Pulmonary artery endothelial cell (primary cell): ENCODE measurements at places on chromosomes 3 and 15. TPM values are rescaled to one million over a fixed set of nuclear protein-coding genes. Genes with fewer than 3 reads are reported as not detected.

The CCDC33 gene
- not detected in 2 replicates for total RNA-seq

The FBXO40 gene
- under 0.01 TPM in 1 of 2 replicates, not detected in the other for total RNA-seq

The NMD3 gene
- total RNA-seq = 125 and 139 TPM in 2 replicates

The UBAP1L gene
- total RNA-seq = 0.40 and 1.1 TPM in 2 replicates

The ECE2 gene
- not detected in 2 replicates for total RNA-seq

The PIK3R4 gene
- total RNA-seq = 35.4 and 37.7 TPM in 2 replicates

GRCh38 chr15:69677403-69677802 lies 224.8 kb downstream of the RPLP1 start:
- DNase-seq = no peak

- DNase-seq = peak; percentile 49
Measured at GRCh38 chr3:4744405-4745234, 234.6 kb upstream of the BHLHE40 start.

DNA sequence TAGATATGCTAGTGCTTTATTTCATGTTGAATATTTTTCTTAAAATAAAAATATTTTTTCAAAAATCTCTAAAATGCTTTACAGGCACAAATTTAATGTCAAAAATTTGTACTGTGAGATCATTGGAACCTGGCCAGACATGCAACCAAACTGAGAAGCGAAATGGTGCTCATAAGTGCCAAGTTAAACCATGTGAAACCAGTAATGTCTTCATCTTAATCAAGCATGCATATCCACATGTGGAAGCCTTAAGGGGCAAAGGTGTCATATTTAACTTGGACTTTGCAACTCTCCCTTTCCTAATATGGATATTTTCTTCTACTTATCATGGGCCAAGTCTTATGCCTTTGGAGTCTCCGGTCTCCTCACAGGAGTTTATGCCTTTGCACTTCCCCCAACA lies 208.9 kb upstream of the COL8A1 start:
- no peak for DNase-seq

DNA sequence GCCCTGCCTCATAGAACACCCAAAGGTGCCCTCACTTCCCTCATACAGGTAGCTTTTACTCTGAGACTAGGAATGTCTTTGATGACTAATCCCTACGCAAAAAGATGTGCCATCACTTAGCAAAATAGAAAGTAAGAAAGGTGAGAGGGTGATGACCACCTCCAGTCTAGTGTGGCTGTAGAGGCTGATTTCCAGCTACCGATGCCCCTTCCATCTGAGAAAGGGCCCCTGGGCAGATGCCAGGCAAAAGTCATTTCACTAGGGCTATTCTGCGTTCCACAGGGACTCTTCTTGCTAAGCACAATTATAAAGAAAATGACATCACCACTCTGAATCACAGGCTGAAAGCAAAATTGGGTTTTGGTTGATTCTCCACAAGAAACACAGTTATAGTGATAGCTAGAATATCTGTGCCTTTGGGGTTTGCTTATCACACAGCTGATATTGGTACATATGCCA lies 77.4 kb downstream of the RBPMS2 start:
- no peak for DNase-seq

GRCh38 chr15:68986322-68986721 lies 28.2 kb upstream of the NOX5 start:
- DNase-seq = no peak

DNA sequence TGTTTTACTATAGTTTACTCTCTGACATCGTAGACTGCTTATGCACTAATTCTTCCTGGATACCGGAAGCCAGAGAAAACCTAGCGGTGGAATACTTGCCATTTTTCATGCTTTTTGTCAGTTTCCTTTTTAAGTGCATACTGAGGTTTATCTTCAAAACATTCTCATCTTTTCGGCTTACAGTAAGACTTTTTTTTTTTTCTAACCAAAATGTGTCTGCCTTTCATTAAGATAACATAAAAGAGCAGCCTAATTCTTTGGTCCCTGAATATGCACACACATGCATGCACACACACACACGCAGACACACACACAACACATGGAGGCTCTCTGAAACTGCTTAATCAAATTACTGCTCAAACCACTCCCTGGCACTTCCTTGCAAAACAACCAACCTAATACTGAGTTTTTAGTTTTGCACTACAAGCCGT lies 1.3 kb downstream of the ZNF445 start:
- DNase-seq = no peak

GRCh38 chr15:90234096-90234988 lies at the start of gene GDPGP1:
TSS of gene GDPGP1 (plus strand) at chr15:90234209. CDS start at chr15:90240909, 6,700 bp downstream.
- DNase-seq = no peak

DNA sequence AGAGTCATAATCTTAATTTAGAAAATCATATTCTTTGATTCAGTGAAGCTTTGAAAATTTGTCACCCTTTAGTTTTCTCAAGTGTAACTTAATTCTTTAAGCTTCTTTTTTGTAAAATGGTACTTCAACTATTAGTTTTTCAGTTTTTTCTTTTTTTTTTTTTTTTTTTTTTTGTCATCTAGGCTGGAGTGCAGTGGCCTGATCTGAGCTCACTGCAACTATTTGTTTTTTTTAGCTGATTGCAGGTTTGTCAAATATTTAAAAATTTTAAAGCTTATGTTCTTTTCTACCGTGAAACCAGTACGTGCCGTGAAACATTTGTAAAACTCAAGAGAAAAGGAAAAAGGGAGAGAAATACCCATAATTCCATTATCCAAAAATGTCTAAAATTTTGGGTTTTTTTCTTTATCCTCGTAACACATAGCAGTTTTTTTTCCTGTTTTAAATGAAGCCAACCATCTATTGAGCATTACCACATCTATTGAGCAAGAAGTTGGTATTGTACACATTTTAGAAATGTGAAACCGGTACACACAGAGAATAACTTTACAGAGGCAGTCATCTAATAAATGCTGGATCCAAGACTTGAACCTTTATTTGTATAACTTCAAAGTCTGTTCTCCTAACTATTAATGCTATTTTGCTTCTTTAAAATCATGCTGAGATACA lies 25.7 kb downstream of the ECT2 start:
- DNase-seq = no peak
